ENCODE measurements at places on chromosomes 3 and 15. TPM values are rescaled to one million over a fixed set of nuclear protein-coding genes. Genes with fewer than 3 reads are reported as not detected.

FAM81A gene
- 0.97 TPM for total RNA-seq

ALPK3 gene
- 0.97 TPM for total RNA-seq

COL6A5 gene
- total RNA-seq: not detected

HERC2 gene
- 18.6 TPM for total RNA-seq

GHRL gene
- total RNA-seq: not detected

GOLGA6L4 gene
- total RNA-seq: 0.16 TPM

KLHL40 gene
- total RNA-seq: not detected

PARP3 gene
- 20.4 TPM for total RNA-seq

SHC4 gene
- total RNA-seq: 0.72 TPM

Data from cardiac atrium fibroblast (primary cell).